AG09309 (cell line): ENCODE measurements at places on chromosomes 7 and 10.

- no peak for DNase-seq
Measured at GRCh38 chr7:12653518-12653917, 33.9 kb upstream of the ARL4A start.

- DNase-seq: no peak
Measured at GRCh38 chr10:13420532-13421307, 72.6 kb upstream of the SEPHS1 start.

GRCh38 chr7:70566671-70567070 is 565.3 kb upstream of the GALNT17 start:
- no peak for DNase-seq

DNA sequence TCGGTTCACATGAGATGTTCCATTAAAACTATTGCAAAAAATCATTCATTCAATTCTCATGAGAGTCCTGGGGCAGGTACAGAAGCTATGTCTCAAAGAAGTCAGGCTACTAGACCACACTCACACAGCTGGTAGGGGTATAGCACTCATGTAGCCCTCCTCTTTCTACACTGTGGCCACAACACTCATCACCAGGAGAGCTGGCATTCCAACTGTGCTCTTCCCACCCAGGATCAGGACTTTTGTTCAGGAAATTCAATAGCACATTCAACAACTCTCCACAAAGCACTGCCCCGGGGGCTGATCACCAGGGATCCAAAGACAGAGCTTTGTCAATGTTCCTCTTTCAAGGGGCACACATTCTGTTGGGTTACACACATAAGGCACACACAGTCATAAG is 31.0 kb upstream of the C10orf90 start:
- DNase-seq: no peak

DNA sequence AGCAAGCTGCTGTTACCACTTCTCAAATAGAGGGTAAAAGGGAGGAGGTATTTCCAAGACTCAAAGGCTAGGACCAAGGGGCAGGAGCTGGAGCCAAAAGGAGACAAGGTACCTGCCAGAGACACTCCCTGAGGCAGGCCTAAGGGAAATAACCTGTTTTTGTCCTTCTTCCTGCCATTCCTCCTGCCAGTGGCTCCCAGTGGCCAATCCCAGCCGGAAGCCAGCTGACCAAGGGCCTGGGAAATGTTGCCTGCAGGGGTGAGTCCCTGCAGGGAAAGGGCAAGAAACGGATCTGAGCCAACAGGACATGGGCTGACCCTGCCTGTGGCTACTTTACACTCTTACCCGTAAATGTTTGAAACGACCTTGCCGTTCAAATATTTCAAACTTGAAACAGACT is 3.5 kb downstream of the CYTH3 start:
- DNase-seq: no peak
